Stimulated activated naive CD4-positive, alpha-beta T cell treated with Interleukin-2 at 50 U/mL for 16 hours (primary cell): ENCODE measurements at places on chromosomes 5 and 9.

GRCh38 chr9:130696139-130696650 is 2.6 kb downstream of the EXOSC2 start:
- no peak for DNase-seq

- peak; percentile 46 for DNase-seq
Observed at GRCh38 chr9:131739133-131739958, 530 bp downstream of the RAPGEF1 start.

DNA sequence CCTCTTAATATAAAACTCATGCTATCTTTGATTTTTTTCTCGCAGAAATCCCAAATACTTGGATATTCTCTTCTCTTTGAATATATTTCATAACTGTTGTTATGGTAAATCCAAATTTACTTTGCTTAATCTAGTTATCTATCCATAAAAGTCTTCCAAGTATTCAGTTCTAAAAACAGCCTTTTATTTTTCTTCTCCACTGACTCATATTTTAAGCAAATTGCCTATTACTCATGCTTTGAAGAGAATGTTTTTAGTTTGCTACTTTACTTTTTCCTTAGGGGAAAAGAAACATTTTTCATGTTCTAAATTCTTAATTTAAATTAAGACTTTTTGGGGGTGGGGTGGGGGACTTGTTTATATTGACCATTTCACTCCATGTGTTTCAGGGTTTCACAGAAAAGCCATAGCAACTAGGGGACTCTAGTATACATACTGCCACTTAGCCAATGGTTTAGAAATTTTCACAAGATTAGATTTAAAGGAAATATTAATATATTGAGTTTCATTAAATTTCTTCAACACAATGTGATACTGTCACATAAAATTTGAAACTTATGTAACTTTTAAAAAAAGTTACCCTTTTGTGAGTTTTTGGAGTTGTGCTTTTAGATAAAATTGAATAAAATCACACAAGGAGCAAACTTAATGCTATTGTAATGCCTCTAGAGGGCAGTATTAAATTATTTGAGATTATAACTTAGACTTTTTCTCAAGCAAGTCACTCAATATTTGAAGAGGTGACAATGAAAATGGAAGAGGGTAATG is 545.8 kb upstream of the ARRDC3 start:
- no peak for DNase-seq

GRCh38 chr9:124468061-124468740 is 17.9 kb downstream of the ADGRD2 start:
- DNase-seq = no peak

DNA sequence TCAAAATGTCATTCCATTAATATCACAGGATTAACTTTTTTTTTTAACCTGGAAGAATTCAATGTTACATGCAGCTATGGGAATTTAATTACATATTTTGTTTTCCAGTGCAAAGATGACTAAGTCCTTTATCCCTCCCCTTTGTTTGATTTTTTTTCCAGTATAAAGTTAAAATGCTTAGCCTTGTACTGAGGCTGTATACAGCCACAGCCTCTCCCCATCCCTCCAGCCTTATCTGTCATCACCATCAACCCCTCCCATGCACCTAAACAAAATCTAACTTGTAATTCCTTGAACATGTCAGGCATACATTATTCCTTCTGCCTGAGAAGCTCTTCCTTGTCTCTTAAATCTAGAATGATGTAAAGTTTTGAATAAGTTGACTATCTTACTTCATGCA is 20.6 kb downstream of the PCA3 start:
- DNase-seq = no peak

DNA sequence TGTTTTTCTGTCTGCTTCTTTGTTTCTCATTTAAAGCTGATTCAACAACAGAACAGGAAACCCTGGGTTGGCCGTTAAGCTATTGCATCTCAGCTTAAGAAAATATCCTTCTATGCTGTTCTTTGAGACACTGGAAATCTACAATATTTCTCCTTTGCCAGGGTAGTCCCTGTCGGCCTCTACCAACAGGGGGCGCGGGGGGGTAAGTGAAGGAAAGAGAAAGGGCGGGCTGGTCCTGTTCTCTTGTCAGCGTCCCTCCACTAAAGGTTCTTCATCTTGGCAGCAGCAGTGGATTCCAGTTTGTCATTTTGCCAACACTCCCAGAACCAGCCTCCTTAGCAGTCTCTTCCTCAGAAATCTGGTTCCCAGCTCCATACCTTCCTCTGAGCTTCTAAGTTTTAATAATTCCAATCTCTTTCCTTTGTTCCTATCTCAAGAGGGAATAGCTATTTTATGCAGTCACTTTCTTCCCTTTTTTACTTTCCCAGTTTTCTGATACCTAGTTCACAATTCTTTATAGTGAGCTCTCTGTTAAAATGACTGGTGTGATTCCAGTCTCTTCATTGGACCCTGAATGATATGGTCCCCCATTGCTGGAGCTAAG is 222.3 kb downstream of the GLIS3 start:
- DNase-seq = no peak

DNA sequence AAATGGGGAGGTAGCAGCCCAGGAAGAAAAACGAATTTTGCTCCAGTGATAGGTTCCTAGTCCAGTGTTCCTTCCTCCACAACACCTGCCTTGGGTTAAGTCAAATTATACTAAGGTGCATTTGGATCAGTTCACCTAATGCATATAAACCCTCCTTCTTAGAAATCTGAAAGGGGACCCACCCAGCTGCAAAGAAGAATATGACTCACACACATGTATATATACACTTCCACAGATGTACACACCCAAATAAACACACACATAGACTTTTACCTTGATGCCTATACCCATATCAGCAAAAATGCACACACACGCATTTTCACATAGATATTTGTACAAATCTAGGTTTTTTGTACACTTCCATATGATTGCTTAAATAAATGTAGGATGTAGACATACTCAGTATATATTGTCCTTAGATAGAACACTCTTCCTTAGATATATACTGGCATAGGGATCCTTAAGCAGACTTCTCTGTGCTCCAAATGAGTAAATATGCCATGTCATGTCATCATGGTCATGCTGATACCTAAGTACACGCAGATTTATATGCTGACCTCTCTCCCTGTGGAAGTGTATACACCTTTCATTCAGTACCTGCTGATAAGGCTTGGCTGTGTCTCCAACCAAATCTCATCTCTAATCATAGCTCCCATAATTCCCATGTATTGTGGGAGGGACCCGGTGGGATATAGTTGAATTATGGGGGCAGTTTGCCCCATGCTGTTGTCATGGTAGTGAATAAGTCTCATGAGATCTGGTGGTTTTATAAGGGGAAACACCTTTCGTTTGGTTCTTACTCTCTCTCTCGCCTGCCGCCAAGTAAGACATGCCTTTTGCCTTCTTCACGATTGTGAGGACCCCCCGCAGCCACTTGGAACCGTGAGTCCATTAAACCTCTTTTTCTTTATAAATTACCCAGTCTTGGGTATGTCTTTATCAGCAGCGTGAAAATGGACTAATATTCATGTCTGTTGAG is 10.2 kb downstream of the ADRB2 start:
- no peak for DNase-seq

DNA sequence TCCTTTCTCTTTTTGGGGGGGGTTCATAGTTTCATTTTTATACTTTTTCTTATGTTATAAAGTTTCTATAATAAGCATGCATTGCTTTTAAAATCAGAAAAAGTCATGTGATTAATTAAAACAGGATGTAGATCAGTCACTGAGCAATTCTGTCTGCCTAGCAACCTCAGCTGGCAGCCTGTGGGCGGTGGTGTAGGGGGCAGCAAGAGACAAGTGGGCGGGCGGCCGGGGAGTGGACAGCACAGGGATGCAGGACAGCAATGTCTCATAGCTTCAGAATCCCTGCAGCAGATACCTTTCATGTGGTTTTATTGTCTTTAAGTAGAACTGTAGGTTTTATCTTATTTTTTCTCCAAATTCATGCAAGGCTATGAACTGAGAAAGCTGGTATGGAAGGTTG is 101.9 kb upstream of the S1PR3 start:
- no peak for DNase-seq

DNA sequence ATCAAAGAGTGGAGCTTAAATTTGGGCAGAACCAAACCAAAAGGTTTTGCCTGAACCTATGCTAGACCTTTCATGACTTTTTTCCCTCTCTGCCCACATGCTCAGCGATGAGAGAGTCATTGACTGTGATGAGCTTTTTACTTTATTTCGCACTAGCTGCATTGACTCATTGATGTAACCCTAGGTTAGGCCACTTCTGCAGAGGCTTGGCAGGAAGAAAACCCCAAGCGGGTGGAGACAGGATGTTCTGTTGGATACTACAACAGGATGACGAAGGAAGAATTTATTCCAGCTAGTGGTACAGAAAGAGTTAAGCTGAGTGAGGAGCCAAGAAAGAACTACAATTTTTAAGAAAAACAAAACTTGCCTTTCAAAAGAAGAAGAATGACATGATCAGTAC is 18.4 kb downstream of the AGXT2 start:
- no peak for DNase-seq

DNA sequence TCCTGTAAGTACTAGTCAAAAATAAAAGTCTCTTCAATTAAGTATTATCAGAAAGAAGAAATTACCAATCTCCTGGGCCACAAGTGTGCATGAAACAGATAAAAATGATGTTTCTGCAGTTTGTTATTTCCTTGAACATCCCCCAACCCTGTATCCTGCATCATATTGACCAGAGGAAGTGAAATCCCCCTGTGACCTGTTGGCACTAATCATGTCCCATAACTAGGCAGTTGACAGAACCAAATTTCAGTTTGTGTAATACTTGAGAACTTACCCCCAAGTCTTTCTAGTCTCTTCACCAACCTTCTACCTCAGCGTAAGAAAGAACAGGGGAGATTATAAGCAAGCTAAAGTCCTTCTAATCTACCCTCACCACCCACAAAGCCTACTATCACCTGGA is 368.2 kb upstream of the PDE4D start:
- DNase-seq = no peak

- DNase-seq = no peak
Observed at GRCh38 chr5:54895816-54896341, 89.5 kb downstream of the ESM1 start.

GRCh38 chr9:88481933-88482332 is 53.0 kb upstream of the NXNL2 start:
- no peak for DNase-seq

- DNase-seq = no peak
Observed at GRCh38 chr5:139133282-139133681, 64.9 kb downstream of the SIL1 start.

DNA sequence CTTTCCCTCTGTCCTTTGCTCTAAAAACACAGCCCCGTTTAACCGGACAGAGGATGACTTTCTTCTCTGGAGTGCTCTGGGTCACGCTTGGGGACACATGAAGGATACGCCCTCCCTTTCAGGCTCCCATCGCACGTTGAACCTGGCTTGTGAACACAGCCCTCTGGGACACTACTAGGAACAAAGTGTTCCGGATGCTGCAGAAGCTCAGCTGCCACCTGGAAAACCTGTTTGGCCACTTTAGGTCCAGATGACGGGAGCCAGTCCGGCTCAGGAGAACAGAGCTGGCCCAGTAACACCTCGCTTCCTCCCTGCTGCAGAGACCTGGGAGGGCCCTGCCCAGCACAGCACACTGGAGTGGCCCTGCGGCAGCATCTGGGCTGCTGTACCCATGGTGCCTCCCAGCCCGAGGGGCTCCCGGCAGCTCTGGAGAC is 60.1 kb downstream of the GADD45G start:
- no peak for DNase-seq

GRCh38 chr9:14170973-14171596 is 142.9 kb downstream of the NFIB start:
- no peak for DNase-seq

DNA sequence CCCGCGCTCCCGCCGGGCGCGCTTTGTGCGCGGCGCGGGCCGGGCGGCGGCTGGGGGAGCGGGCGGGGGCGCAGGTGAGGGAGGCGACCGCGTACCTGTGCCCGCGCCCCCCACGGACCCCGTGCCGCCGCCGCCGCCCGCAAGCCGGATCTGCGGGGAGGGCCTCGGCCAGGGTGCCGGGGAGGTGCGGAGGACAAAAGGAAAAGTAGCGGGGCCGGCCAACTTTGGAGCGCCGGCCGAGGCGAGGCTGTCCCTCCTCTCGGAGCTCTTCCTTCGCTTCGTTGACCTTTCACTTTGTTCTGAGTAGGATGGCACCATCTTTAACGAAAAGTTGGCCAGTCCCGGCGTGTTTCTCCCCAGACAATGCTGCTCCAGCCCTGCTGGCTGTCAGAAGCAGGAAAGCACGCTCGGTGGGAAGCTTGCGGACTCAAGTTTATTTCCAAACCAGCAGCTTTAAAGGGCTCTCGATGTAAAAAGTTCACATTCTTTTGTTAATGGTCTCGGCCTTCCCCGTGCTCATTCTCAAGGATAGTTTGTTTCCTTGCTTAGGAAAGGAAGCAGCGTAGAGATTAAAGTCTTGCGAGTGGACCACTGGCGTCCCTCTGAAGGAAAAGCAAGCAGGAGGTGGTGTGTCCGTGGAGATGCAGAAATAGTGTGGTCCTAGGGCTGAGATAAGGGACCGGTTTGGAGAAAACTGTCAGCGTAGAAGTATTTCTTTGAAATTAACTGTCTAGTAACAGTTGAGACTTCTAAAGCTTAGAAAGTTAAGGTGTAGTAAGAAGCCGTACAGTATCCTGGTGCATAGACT is 639 bp downstream of the EHMT1 start:
- no peak for DNase-seq

GRCh38 chr9:85423422-85423821 is 318.3 kb downstream of the AGTPBP1 start:
- no peak for DNase-seq

GRCh38 chr5:115963566-115963965 is 1.3 kb downstream of the LVRN start:
- DNase-seq = no peak

DNA sequence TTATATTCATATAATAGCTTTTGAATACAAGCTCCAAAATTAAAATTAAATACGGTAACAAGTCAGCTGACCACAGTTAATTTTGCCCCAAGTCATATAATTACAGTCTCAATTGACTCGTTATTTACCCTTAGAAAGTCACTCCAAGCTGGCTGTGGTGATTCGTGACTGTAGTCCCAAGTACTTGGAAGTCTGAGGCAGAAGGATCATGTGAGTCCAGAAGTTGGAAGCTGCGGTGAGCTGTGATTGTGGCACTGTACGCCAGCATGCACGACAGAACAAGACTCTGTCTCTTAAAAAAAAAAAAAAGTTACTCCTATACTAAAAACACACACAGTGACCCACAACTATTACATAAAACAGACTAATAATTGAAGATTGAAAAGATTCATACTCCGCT is 31.6 kb upstream of the DTWD2 start:
- DNase-seq = no peak

DNA sequence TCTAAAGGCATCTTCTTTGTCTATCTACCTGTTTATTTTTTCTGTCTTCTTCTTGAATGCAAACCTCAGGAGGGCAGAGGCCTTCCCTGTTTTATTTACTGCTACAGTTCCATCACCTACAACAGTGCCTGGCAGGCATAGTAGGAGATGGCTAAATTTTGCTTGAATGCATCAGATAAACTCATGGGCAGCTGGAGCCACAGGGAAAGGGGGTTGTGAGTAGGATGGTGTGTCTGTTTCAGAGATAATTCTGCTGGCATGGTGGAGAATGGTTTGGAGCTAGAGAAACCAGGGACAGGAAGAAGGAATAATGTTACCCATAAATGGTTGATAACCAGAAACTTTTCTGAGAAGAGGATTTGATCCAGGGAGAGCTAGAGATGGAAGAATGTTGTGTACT is 189.8 kb upstream of the BRINP1 start:
- DNase-seq = no peak

GRCh38 chr9:120921661-120922181 is 4.9 kb downstream of the TRAF1 start:
- DNase-seq = no peak

- DNase-seq = no peak
Observed at GRCh38 chr5:152673601-152674000, 268.5 kb upstream of the NMUR2 start.
